GM23338 (cell line): ENCODE measurements at places on chromosomes 6 and 20. TPM values are rescaled to one million over a fixed set of nuclear protein-coding genes. Genes with fewer than 3 reads are reported as not detected.

ENPP4 gene
- total RNA-seq: 4.4 and 5.6 TPM in 2 replicates

- H3K4me1 ChIP-seq: peaks cover 20% of the 10 kb centered on the region
- no peaks in the 10 kb centered on the region for H3K27me3 ChIP-seq
- H3K27ac ChIP-seq: no peak overlapping the region
- DNase-seq: no peak
Measured at GRCh38 chr6:72977114-72977513, 248.2 kb downstream of the KHDC1L start.

DNA sequence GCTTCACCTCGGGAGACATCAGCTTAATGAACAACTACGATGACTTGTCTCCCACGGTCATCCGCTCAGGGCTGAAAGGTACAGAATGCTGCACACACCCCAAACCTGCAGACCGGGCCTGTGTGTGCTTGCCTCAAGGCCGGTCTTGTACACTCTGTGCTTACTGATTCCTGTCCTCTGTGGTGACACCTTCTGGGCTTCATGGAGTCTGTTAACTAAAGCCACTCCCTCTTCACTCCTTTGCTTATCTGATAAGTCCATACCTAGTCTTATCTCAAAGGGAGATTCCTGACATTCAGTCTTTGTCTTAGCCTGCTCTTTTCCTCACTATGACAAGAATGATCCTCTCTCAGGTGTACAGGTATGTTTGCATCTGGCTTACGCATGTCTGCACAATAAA is 107.7 kb upstream of the TMEM181 start:
- no peak overlapping the region for H3K4me3 ChIP-seq
- H3K36me3 ChIP-seq: no peaks in the 10 kb centered on the region
- H3K4me1 ChIP-seq: 0 out of 2 replicates have a peak, but pooled peaks cover 5% of the 10 kb centered on the region
- no peak overlapping the region for H3K27ac ChIP-seq
- no peak for DNase-seq

GRCh38 chr20:53245574-53245973 is 273.4 kb downstream of the TSHZ2 start:
- H3K36me3 ChIP-seq: no peaks in the 10 kb centered on the region
- no peaks in the 10 kb centered on the region for H3K27me3 ChIP-seq
- 0 out of 2 replicates have a peak, but pooled peaks cover 5% of the 10 kb centered on the region for H3K4me1 ChIP-seq
- no peak overlapping the region for H3K4me3 ChIP-seq
- H3K27ac ChIP-seq: no peak overlapping the region

- no peaks in the 10 kb centered on the region for H3K27me3 ChIP-seq
- H3K4me3 ChIP-seq: peak overlapping the region; percentile 84
- H3K27ac ChIP-seq: peak overlapping the region; percentile 80
- no peak for DNase-seq
Measured at GRCh38 chr6:151452750-151453427, 963 bp upstream of the RMND1 start.

GRCh38 chr6:9982215-9982614 is 432.7 kb downstream of the TFAP2A start:
- H3K4me3 ChIP-seq: no peak overlapping the region
- H3K27ac ChIP-seq: no peak overlapping the region

DNA sequence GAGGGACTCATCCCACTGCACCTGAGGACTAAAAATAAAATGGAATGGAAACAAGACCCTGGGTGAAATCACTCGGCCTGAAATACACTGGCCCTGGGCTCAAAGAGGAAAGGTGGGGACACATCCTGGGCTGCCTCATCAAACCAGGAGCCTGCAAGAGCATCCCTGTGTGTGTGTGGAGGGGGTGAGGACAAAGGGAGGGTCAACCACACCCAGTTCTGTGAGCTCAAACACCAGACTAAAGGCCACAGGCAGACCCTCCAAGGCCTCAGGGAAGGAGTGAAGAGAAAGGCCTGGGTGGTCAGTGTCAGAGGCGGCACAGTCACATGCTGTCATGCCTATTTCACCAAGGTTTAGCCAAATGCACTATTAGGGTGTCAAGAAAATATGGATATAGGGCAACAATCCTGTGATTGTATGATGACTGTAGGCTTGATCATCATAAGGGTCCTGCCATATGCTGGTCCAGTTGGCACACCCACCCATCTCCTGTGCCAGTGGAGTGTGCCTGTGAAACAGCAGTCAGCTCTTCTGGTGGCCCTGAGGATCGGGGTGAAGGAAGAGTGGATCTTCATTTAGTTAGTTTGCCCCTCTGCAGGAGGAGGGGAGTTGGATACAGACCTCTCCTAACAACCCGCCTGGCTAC is 28.9 kb downstream of the SRSF3 start:
- no peak overlapping the region for H3K27ac ChIP-seq
- H3K36me3 ChIP-seq: no peaks in the 10 kb centered on the region
- no peak overlapping the region for H3K4me3 ChIP-seq
- no peaks in the 10 kb centered on the region; the same call in 1 of the 2 replicates for H3K4me1 ChIP-seq
- no peak for DNase-seq
- no peaks in the 10 kb centered on the region for H3K27me3 ChIP-seq

DNA sequence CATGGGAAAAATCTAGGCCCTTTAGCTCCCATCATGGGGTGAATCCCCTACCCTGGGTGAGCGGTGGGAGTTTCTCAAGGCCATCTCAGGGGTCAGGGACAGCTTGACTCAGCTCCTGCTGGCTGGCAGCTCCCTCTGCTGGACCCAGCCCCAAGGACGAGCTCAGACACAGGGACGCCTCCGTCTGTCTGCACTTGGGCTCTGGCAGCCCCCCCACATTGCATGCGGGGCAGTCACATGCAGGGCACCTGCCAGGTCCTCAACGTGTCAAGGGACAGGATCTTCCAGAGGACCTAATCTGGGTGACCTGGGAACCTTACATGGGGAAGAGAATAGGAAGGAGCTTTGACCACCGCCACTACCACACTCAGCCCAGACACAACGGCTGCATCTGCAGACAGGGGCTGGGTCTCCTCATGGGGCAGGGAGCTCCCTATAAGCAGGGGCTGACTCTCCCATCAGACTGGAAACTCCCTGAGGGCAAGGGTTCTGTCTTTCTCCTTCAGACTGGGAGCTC is 173.4 kb downstream of the MRPL14 start:
- H3K27me3 ChIP-seq: no peaks in the 10 kb centered on the region
- no peaks in the 10 kb centered on the region for H3K4me1 ChIP-seq
- no peaks in the 10 kb centered on the region for H3K36me3 ChIP-seq
- no peak overlapping the region for H3K4me3 ChIP-seq

NRN1 gene
- 0.23 TPM in 1 of 2 replicates, not detected in the other for total RNA-seq

DNA sequence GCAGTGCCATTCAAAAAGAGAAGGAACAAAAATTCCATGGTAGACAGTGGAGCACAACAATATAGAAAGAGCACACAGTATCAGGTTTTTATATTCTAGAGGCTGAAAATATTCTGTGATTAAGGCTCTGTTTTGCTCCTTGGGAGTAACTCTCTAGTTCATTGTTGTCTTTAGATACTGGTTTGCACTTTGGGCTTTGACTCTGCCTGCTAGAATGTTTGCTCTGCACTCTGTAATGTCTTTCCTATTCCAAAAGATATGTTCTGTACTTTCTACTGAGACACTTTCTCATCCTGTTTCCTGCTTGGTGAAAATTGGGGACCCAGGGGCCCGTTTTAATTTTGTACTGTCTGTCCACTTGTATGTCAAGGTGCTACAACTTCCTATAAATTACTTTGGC is 564.7 kb downstream of the BMP2 start:
- H3K27me3 ChIP-seq: no peaks in the 10 kb centered on the region
- H3K27ac ChIP-seq: no peak overlapping the region
- no peaks in the 10 kb centered on the region for H3K4me1 ChIP-seq
- no peaks in the 10 kb centered on the region for H3K36me3 ChIP-seq
- DNase-seq: no peak

GRCh38 chr20:14712302-14712739 is 374.9 kb upstream of the FLRT3 start:
- no peak overlapping the region for H3K4me3 ChIP-seq
- peak overlapping the region; percentile 7; the same call in 1 of the 2 replicates for H3K27ac ChIP-seq
- H3K4me1 ChIP-seq: peaks cover 71% of the 10 kb centered on the region
- H3K27me3 ChIP-seq: no peaks in the 10 kb centered on the region
